ENCODE measurements at places on chromosomes 12 and 14.

DNA sequence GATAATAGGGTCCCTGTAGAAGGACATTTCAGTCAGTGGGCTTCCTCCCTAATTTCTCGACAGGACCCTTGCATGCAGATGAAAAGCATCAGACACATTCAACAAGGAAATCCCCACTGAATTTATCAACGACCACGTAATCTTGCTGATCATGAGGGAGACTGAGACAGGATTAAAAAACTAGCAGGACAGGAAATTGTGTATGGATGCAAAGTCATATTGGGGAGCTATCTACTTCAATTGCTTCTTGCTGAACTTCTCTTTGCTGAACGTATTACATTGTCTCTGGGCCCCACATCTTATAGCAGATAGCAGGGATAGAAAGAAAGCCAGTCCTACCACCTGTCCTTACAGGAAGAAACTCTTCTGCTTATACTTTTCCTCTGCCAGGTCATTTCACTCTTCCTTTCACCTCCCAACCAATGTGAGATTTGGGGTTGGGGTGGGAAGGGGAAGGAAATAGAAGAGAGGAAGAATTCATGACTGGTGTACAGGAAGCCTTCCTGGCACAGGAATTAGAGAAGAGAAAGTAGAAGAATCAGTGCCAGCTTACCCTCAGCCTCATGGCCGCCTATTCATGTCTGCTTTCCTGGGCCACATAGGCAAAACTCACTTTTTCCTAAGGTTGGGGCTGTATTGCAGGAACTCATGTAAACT is 333.3 kb downstream of the ZFP36L1 start:
- DNase-seq, result no peak

DNA sequence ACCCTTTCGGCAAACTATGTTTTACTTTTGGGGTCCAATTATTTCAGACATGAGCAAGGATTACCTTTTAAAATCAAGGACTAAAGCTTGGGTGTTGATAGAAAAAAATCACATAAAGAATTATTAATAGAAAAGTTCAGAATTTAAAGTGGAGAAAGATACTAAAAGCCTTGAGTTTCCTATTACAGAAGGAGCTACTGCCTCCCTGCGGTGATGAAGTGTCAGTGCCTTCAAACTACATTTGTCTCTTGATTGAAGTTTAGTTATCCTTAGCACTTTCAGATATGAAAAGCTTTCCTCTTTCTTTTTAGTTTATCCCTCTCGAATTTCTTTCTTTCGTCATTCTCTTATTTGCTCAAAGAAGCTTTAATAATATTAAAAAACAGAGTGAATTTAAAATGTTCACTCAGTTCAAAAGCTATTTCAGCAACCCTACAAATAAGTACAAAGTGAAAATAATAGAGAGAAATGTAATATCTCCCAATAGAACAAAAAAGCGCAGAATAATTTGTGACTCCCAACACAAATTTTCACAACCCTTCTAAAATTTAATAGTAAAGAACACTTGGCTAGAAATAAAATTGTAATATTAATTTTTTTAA is 87.6 kb downstream of the SEC23A start:
- DNase-seq, result no peak

- no peak for DNase-seq
Observed at GRCh38 chr12:22467190-22467589, 77.2 kb downstream of the C2CD5 start.

- DNase-seq, result no peak
Observed at GRCh38 chr12:64427988-64428387, 23.8 kb downstream of the XPOT start.

- DNase-seq, result no peak
Observed at GRCh38 chr12:116144384-116144783, 133.1 kb downstream of the MED13L start.

DNA sequence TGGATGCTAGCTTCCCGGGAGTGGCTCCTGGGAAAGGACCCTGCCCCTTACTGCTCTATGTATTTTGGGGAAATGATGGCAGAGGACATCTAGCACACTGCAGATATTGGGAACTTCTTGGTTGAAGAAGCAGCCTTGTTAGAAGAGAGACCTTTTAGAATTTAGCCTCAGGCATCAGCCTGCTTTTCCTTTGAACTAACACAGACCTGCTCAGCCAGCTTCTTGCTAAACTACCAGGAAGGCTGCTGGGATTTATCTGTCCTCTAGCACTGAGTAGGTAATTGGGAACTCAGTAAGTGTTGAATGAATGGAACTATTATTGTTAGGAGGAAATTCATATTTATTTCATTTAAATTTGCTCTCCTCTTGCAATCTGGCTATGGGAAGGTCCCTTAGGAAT is 77.3 kb downstream of the DRAM1 start:
- DNase-seq, result no peak

DNA sequence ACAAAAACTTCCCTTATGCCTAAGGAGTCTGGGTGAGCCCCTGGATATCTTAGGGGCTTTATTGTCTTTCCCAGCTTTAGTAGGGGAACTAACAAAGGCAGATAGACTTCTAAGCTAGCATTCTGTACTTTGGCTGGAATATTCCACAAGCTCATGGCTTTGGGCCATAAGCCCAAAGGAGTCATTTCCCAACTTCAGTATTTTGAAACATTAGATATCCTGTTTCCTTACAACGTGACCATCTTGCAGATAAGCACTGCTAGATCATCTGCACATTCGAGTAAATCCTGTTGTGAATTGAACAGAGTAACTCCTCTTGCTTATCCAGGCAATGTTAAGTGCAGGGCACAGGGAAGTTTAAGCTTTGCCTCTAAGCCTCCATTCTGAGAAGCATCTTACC is 70.6 kb upstream of the ACTN1 start:
- no peak for DNase-seq

DNA sequence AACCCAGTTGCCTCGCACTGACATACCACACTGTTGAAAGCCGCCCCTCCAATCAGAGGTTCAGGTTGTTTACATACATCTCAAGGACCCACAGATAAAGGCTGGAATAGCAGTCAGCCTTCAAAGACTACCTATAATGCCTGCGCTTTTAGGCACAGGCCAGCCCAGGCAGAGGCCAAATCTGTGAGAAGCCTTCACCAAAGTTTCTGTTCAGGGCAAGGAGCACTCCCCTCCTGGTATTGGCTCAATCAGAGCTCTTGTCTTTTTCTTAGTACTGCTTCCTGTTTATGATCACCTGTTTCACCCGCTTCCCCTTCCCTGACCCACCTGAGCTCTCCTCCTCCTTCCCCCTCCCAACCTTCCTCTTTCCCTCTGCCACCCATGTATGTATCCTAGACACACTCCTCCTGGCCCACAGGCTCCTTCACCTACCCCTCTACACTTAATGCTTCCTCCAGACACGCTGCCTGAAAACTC is 34.8 kb downstream of the DUSP16 start:
- no peak for DNase-seq

GRCh38 chr12:88108021-88108420 is 33.9 kb downstream of the CEP290 start:
- DNase-seq, result no peak

DNA sequence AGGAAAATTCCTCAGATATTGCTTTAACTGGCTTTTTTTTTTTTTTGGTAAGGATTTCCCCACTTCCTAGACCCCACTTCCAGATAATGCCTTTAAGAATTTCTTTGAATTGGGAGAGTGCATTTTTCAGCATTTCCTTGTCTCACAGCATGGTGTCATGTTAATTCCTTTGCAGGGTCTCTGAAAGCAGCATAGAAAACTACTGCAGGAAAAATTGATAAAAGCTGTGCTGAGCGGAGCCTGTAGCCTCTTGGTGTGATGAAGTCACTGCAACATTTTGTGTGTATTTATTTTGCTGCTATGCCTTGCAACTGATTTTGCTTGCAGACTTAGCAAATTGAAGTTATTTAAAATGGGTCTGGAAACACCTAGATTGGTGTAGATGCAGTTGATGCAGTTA is 2.7 kb downstream of the ANO4 start:
- no peak for DNase-seq

- DNase-seq, result no peak
Observed at GRCh38 chr14:88941414-88941813, 117.0 kb downstream of the TTC8 start.
